ENCODE measurements at places on chromosomes 4 and X.

GRCh38 chr4:25843340-25844097, 19.3 kb downstream of the SEL1L3 start:
- DNase-seq = no peak

GRCh38 chrX:41733939-41734338, 10.0 kb downstream of the GPR82 start:
- DNase-seq = no peak

- DNase-seq = no peak
Measured at GRCh38 chr4:121693450-121693849, 3.3 kb downstream of the ANXA5 start.

- DNase-seq = no peak
Measured at GRCh38 chr4:72767618-72768302, 198.7 kb upstream of the ADAMTS3 start.

GRCh38 chr4:83454686-83455085, 937 bp downstream of the HELQ start:
- no peak for DNase-seq

GRCh38 chrX:15855568-15856221, 1.1 kb upstream of the AP1S2 start:
- no peak for DNase-seq

DNA sequence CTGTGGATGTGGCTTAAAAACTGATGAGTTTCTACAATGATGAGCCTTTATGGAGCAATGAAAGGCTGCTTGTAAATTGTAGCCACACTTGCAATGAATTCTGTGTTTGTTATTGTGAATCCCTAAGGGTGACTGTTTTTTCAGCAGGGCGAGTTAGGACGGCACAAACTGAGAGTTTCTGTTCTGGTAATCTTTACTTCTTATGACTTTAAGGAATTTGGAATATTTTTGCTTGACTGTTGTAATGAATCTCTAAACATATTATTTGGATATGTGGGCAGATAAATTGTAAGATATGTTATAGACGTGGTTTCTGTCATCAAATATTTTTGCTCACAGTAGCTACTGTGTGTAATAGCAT, 22.2 kb downstream of the RBPJ start:
- no peak for DNase-seq

DNA sequence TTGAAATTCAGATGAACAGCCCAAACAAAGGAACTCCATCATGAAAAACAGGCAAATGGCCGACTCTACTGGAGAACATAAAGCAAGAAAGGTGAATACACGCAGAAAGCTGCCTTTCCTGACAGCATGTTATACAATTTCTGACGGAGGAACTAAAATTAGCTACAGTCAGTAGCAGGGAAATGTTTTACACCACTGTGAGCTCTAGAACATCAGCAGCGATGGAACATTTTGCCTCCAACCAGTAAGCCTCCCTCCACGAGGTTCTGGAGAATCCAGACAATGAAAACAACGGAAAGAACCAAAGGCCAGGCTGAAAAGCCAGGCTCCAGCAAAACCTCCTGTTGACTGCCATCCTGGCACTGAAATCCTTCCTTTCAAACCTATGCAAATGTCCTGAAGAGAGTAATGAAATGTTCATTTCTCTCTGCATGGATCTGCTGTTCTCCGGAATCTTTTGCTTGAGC, 78.9 kb downstream of the IRF2 start:
- no peak for DNase-seq

DNA sequence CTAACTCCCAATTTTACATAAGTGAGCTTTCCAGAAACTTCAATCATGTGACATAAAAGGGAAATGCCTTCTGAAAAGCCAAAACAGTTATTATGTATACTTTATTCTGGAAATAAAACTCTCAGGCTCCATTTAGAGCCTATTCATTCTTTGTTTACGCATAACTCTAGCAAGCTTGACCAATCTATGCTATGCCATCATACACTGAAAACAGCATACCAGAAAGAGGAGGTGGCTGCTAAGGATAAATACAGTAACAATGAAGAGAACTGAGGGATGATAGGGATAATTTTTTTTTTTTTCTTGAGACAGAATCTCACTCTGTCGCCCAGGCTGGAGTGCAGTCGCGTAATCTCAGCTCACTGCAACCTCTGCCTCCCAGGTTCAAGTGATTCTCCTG, 24.4 kb downstream of the CDKL2 start:
- DNase-seq = no peak

DNA sequence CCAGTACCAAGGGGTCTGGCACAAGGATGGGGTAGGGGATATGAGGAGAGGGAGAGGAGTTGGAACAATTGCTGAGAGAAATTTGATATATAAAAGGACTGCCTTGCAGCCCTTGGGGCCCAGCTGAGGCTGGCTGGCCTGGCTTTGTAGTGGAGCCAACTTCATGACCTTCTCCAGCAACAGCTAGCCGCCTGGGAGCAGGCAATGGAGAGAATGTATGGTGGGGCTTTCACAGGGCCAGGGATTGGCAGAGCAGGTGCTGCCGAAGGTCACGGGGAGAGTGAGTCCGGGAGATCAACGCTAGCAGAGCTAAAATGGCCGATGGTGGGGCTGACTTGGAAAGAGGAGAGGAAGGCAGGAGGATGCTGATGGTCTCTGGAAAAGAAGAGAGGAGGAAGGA, 120.4 kb upstream of the SMIM10 start:
- DNase-seq = no peak

DNA sequence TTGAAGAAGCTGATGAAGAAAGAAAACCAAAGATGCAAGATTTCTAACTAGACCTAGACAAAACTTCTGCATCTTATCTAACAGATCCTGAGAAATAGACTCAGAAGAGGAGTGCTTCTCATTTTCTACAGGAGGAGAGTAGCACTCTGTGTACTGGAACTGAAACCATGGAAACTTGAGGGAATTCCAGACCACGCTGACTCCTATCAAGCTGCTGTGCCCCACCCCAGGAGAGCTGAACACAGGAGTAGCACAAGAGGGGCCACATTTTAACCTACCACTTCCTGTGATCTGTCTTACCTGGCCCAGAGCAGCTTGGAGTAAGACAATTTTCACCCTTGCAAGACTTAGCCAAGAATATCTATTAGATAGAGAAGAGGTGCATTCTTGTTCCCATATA, 248.9 kb downstream of the SCFD2 start:
- DNase-seq = no peak

- DNase-seq = no peak
Measured at GRCh38 chr4:182405087-182405486, 161.9 kb downstream of the TENM3 start.

Measured in epithelial cell of prostate (primary cell).